ENCODE measurements at places on chromosomes 16 and 17. TPM values are rescaled to one million over a fixed set of nuclear protein-coding genes. Genes with fewer than 3 reads are reported as not detected.

GRCh38 chr17:42853597-42853967 lies 2.6 kb downstream of the AOC3 start:
- no peak for DNase-seq
- no peaks in the 10 kb centered on the region for H3K36me3 ChIP-seq
- H3K27ac ChIP-seq: no peak overlapping the region

GRCh38 chr17:80337195-80337895 lies 76.7 kb downstream of the RNF213 start:
- peaks cover 18% of the 10 kb centered on the region for H3K36me3 ChIP-seq
- no peaks in the 10 kb centered on the region for H3K27me3 ChIP-seq
- H3K4me3 ChIP-seq: no peak overlapping the region
- H3K27ac ChIP-seq: no peak overlapping the region

GRCh38 chr16:67235816-67236562 lies 9.1 kb downstream of the TMEM208 start:
- H3K4me1 ChIP-seq: peaks cover 7% of the 10 kb centered on the region
- no peak overlapping the region for H3K27ac ChIP-seq
- H3K27me3 ChIP-seq: no peaks in the 10 kb centered on the region
- no peak overlapping the region for H3K4me3 ChIP-seq
- H3K36me3 ChIP-seq: peaks cover 37% of the 10 kb centered on the region
- no peak for DNase-seq

DNA sequence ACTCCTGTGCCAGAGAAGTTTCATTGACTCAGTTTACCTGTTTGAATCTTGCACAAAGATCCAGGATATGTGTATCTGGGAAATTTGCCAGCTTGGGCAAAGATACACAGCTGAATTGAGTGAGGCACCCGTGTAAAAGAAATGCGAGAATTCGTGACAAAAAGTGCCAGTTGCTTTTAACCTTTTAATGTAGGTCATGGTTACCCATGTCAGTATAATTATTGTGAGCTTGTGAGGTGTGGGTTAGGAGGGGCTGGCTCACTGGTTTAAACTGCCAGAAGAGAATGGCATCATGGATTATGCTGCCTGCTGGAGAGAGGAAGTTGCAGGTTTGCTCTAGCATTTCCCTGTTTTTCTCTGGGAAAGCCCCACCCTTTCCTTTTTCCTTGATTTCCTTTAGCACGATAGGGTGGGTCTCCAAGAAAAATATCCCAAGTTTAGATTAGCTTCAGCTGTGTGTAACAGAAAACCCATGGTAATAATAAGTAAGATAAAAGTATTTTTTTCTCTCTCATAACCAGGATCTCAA lies 24.8 kb upstream of the NDRG4 start:
- H3K27me3 ChIP-seq: peaks cover 8% of the 10 kb centered on the region
- H3K4me1 ChIP-seq: no peaks in the 10 kb centered on the region
- no peaks in the 10 kb centered on the region for H3K36me3 ChIP-seq
- H3K27ac ChIP-seq: no peak overlapping the region

GRCh38 chr17:4588391-4588790 lies 4.1 kb downstream of the SMTNL2 start:
- H3K27me3 ChIP-seq: peaks cover 31% of the 10 kb centered on the region
- H3K27ac ChIP-seq: no peak overlapping the region
- H3K36me3 ChIP-seq: no peaks in the 10 kb centered on the region
- no peak for DNase-seq

GRCh38 chr16:16938009-16938408 lies 532.8 kb downstream of the XYLT1 start:
- H3K36me3 ChIP-seq: no peaks in the 10 kb centered on the region
- H3K27ac ChIP-seq: no peak overlapping the region
- DNase-seq: no peak
- H3K4me1 ChIP-seq: no peaks in the 10 kb centered on the region
- H3K4me3 ChIP-seq: no peak overlapping the region
- no peaks in the 10 kb centered on the region for H3K27me3 ChIP-seq

- no peak overlapping the region for H3K27ac ChIP-seq
- H3K27me3 ChIP-seq: no peaks in the 10 kb centered on the region
- no peak for DNase-seq
- no peak overlapping the region for H3K4me3 ChIP-seq
Observed at GRCh38 chr16:66389256-66390176, 23.0 kb downstream of the CDH5 start.

GRCh38 chr16:6835941-6836340 lies 496.7 kb upstream of the RBFOX1 start:
- H3K36me3 ChIP-seq: no peaks in the 10 kb centered on the region
- no peaks in the 10 kb centered on the region for H3K27me3 ChIP-seq
- no peak overlapping the region for H3K27ac ChIP-seq
- no peak overlapping the region for H3K4me3 ChIP-seq
- no peak for DNase-seq
- no peaks in the 10 kb centered on the region for H3K4me1 ChIP-seq

GRCh38 chr17:33814852-33815251 lies 440.2 kb upstream of the CCL2 start:
- H3K27me3 ChIP-seq: no peaks in the 10 kb centered on the region
- H3K4me3 ChIP-seq: no peak overlapping the region
- H3K4me1 ChIP-seq: no peaks in the 10 kb centered on the region
- no peak overlapping the region for H3K27ac ChIP-seq
- DNase-seq: no peak

GRCh38 chr17:81999587-81999975 lies 22.2 kb downstream of the ASPSCR1 start:
- H3K4me1 ChIP-seq: peaks cover 23% of the 10 kb centered on the region
- no peak overlapping the region for H3K4me3 ChIP-seq
- DNase-seq: no peak
- no peaks in the 10 kb centered on the region for H3K27me3 ChIP-seq

- H3K27ac ChIP-seq: no peak overlapping the region
- no peaks in the 10 kb centered on the region for H3K27me3 ChIP-seq
- no peak overlapping the region for H3K4me3 ChIP-seq
- no peaks in the 10 kb centered on the region for H3K4me1 ChIP-seq
- no peak for DNase-seq
Observed at GRCh38 chr17:13176436-13176835, 158.6 kb upstream of the ELAC2 start.

The CX3CL1 gene
- 12.1 TPM for total RNA-seq

The SOCS7 gene
- total RNA-seq: 16.8 TPM

The SYCE1L gene
- 2.0 TPM for total RNA-seq

The YBX2 gene
- 0.24 TPM for total RNA-seq

The HIGD1B gene
- total RNA-seq: not detected

The BCL6B gene
- total RNA-seq: not detected
